ENCODE measurements at places on chromosomes 7 and 10.

GRCh38 chr10:109723305-109723704 is 200.0 kb downstream of the XPNPEP1 start:
- no peak for DNase-seq

DNA sequence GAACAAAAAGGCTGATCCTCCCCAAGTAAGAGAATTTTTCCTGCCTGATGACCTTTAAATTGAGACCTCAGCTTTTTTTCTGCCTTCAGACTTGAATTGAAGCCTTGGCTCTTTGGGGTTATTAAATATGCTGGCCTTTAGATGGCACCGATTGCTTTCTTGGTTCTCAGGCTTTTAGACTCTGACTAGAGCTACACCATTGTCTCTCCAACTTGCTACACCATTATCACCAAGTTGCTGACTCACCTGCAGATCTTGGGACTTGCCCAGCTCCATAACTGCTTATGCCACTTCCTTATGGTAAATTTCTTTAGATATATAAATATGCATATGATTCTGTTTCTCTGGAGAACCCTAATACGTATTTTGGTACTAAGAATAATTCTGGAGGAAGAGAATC is 3.1 kb upstream of the ABCA13 start:
- DNase-seq, result no peak

- no peak for DNase-seq
These were observed 500.8 kb upstream of the ANKRD30A start for GRCh38 chr10:36624551-36625100.

DNA sequence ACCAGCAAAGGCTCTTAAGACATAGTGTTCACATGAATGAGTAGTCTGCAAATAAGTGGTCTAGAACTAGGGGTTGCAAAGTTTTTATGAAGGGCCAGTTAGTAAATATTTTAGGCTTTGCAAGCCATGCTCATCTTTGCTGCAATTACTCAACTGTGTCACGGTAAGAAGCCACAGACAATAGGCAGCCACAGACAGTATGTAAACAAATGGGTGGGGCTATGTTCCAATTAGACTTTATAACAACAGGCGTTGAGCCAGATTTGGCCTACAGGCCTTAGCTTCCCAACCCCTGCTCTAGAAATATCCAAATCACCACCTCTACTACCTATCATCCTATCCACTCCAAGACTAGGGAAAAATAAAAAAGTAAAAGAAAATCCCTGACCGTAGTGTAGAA is 9.2 kb downstream of the IKZF5 start:
- DNase-seq, result no peak

DNA sequence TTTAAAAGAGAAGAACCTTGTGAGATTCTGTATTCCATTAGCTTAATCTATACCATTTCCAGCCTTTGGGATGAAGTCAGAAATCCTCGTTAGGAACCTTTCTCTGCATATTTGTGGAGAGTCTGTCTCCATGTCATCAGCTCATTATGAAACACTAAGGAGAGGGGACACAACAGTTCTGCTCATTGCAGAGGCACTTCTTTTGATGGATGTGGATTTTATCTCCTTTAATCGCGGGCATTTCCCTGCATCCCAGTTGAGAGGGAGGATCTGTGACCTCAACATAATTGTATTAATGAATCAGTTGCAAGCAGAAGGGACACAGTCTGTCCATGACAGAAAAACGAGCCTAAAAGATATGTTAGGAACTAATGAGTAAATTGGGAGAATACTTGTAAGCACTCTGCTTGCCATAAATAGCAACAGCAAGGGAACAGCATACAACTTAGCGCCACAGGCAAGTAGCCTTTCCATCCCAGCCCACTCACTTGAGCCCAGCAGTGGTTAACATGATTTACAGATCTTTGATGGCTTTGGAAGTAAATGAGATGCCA is 37.9 kb downstream of the SORCS1 start:
- DNase-seq, result no peak

- no peak for DNase-seq
These were observed 51.8 kb downstream of the ARHGAP22 start for GRCh38 chr10:48552946-48553564.

DNA sequence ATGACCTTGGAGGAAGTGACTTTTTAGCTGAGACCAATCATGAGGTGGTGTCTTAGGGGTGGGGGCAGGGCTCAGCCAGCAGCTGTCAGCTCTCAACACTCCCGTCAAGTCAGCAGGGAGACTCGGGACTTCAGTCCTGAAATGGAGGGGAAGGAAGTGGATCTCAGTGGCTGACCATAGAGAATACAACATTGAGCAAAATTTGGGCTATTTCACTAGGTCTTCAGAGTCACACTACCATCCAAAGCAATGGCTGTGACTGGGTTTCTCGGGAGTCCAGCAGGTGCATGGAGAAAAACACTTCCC is 16.8 kb upstream of the GIMAP6 start:
- no peak for DNase-seq

GRCh38 chr7:55134359-55134725 is 115.5 kb downstream of the EGFR start:
- DNase-seq, result no peak

DNA sequence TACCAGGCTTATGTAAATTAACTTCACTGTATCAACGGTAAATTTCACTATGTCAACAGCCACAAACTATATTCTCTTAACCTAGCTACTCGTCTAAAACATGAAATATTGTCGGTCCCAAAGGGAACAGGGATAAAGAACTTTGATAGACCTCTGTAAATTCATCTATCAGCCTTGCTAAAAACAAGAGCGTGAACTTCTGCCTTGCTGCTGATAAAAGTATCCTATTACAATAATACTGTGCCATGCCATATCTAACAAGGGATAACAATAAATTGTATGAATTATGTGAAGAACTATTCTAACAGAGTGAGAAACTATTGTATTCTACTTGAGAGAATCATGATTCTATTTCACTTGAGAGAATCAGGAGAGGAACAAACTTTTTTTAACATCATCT is 117.2 kb downstream of the CNOT4 start:
- DNase-seq, result no peak

GRCh38 chr10:3239920-3240894 is 67.6 kb upstream of the PITRM1 start:
- no peak for DNase-seq

- no peak for DNase-seq
These were observed 44.0 kb downstream of the RSBN1L start for GRCh38 chr7:77740257-77740656.

DNA sequence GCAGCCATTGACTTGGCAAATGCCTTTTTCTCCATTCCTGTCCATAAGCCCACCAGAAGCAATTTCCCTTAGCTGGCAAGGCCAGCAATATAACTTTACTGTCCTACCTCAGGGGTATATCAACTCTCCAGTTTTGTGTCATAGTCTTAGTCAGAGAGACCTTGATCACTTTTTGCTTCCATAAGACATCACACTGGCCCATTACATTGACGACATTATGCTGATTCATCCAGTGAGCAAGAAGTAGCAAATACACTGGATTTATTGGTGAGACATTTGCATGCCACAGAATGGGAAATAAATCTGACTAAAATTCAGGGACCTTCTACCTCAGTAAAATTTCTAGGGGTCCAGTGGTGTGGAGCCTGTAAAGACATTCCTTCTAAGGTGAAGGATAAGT is 649.7 kb upstream of the ANKRD30A start:
- no peak for DNase-seq

GRCh38 chr10:72007246-72007892 is 43.2 kb downstream of the CHST3 start:
- no peak for DNase-seq

DNA sequence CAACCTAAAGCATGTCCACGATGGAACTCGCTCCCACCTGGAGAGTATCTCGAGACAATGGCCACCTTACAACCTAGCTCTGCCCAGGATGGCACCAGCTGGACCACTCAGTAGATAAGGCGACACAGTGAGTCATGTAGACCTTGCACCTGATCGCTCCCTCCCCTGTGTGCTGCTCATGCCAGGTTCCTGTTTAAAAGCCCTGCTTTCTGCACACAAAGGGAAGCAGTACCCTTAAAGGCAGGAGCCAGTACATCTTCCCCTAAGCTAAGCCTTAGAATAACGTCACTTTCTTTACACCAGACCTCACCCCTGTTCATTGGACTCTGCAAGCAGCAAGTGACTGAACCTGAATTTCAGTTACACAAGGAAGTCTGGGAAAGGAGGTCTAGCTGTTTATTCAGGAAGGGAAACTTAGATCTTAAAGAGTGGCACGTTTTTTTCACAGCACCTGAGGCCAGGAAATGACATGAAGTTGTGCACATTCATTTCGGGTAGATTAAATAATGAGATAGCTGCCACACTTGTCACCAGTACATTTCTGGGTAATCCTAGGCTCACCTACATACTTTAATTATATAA is 117.9 kb downstream of the MTPAP start:
- DNase-seq, result no peak

DNA sequence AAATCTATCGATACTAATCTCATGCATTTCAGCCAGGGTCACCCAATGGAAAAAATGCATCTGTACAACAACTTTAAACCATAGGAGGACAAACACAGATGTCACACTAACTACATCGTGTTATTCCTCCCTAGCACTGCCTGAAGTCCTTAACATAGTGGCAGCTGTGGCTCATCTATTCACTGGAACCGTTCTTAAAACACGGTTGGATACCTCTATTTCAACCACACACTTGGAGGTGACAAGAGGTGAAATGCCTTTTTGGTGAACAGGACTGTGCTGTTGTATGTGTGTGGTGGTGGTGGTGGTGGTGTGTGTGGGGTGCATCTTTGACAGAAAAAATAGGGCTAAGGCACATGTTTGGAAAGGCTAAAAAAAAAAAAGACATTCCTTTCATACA is 93.1 kb downstream of the NRP1 start:
- no peak for DNase-seq

- no peak for DNase-seq
These were observed 6.1 kb downstream of the MSMB start for GRCh38 chr10:46040004-46040403.

DNA sequence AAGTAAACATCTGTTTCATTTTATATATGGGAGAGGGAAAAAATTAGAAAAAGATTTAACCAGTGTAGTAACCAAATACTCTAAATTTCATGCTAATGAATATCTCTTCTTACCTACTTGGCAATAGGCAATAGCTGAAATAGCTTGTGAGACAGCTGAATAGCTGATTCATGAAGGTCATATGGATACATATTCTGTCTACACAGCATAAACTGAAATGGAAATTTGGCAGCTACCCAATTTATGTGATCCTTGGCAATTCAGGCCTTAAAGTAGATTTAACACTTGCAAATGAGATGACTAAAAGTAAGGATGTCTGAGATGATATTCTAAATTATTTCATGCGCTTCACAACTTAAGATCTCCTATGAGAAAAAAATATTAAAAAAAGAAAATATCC is 261.2 kb upstream of the SEMA3A start:
- DNase-seq, result peak; percentile 65
